ENCODE measurements at places on chromosomes 5 and 9.

- no peak for DNase-seq
These were observed 9.4 kb downstream of the LCN12 start for GRCh38 chr9:136961279-136962065.

DNA sequence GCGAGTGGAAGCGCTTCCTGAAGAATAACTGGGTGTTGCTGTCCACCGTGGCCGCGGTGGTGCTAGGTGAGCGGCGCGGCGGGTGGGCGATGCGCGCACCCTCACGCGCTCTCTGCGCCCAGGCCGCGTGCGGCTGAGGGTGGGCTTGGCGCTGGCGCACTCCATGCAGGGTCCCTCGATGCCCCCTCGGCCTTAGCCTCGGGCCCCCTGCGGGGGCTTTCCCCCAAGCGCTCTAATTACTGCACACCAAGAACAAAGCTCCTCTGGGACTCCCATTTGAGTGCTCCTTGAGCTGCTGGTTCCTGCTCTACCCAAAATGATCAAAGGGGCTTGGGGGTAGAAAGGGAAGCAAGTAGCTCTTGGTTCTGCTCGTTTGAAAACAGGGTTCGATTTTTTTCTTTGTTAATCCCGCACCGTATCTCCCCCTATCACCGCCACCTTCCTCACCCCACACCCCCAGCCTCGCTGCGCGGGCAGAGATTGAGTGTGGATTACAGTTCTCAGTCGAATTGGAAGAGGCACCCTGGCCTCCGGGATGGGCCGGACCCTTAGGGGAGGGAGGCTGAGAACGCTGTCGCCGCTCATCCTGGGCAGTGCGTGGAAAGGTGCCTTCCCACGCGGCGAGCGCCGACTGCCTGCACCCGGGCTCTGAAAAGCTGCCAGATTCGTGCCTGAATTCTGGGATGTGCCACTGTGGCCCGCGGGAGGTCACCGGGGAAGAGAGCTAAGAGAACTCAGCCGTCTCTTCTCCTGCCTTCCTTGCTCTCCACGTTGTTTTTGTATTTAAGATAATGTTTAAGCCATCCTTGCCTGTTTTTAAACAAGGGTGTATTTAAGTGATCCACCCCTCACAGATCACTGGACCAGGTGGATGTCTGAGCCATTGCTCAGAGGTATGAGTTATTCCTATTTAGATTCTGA is 697 bp downstream of the SLC1A1 start:
- no peak for DNase-seq

DNA sequence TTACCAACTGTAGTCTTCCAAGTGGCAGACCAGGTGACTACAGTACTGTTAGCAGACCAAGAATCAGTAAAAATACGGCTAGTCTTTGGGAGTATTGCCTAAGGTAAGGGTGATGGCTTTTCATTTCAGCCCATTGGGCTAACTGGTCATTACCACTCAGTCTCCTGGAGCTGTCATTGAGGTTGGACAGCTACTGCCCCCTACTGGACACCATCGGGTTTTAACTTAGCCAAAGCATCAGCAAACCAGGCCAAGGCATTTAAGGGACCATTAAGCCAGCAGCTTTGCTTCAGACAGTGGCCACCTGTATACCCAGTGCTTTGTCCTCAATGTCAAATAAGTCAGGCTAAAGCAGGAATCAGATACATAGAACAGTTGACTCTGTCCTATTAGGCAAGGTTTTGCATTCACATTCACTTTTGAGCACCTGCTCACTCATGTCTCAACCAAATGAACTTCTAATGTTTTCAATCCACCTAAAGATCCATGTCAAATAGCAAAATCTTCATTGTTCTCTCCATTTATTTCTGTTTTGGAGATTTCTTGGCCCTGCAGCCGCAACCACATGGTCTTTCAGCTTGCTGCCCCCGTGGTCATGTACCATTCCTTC is 117.2 kb downstream of the INVS start:
- no peak for DNase-seq

- no peak for DNase-seq
These were observed 34.2 kb downstream of the PAX5 start for GRCh38 chr9:36999728-37000333.

DNA sequence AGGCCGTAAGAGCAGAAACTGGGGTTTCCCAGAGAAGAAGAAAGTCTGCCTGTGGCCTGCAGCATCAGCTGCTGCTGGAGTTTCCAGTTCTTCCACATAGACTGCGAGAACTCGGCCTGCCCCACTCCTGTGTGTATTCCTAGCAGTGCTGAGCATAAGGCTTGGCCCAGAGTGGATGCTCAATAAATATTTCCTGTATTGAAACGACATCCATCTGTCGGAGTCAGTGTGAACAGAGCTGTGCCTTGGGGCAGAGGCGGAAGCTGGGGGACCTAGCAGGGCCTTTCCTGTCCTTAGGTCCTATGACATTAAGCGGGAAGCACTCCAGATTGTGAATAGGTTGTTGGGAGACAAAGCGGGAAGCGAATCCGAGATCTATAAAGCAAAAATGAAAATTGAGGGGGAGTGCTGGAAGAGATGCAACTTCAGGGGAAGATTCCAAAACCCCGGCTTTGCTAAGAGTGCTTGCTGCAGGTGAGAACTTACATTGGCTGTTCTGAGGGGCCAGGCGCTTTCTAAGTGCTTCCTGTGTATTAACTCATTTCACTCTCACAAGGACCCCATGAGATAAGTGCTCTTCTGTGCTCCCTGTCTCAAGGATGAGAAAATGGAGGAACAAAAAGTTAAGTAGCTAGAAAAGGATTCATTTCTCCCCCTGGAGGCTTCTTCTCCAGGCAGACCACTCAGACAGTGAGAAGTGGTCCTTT is 76.1 kb upstream of the CXCL14 start:
- DNase-seq: no peak

GRCh38 chr5:119397518-119398380 is 41.9 kb downstream of the TNFAIP8 start:
- DNase-seq: no peak

DNA sequence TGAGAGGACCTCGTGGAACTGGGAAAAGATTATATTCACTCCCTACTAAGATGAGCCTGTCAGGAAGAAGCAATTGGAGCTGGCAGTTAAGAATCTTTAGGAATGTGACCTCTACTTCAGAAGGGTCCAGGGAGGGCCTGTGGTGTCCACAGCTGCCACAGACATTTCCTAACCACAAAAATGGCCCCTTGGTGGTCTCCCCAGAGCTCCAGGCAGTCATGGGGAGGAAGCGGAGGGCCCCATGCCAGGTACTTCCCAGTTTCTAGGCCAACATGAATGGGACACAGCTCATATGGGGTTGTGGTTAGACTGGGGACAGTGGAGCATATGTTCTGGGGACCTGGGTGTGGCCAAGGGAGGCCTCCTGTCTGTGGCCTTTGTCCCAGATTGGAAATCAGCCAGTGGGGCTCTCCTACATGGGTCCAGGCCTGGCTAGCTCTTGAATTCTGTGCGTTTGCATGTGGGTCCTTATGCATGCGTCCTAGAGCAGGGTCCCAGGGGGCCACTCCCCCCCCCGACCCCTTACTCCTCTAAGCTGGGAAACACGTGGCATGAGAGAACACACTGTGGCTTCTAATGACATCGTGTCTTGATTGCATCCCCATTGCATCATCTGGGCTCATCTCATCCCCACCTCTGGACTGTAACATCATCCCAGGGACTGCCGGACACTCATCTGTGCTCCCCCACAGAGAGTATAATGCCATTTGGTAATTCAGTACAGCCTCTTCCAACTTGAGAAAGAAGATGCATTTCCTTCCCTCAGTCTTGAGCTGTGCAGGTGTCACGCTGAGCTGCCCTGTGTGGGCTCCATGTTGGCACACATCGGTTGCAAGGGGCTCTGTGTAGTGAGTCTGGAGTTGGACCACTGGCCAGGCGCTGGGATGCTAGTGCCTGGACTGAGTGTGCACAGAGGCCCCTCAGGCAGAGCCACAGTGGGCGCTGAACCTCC is 31.3 kb downstream of the IRF1 start:
- no peak for DNase-seq
